Keratinocyte (primary cell): ENCODE measurements at places on chromosomes 16 and 17.

DNA sequence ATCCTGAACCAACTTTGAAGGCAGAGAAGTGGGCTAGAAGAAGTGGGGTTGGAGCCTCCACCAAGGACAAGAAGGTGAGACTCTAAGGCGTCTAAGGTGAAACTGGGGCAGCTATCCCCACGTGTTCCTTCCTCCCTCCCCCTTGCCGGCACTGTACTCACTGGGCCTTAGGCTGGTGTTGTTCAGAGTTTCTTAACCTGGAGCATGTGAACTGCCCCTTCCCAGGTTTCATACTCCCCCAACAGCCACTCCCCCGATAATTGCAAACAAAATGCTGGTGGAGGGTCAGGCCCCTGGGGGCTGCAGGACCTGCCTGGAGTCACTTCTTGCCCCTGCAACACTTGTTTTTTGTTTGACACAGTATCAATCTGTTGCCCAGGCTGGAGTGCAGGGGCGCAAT is 7.3 kb upstream of the SOCS3 start:
- H3K27me3 ChIP-seq: peaks cover 18% of the 10 kb centered on the region
- DNase-seq: no peak
- H3K4me3 ChIP-seq: no peak overlapping the region
- no peaks in the 10 kb centered on the region for H3K36me3 ChIP-seq

GRCh38 chr16:57424583-57424982 is 20.0 kb downstream of the CCL17 start:
- no peak for DNase-seq
- H3K4me3 ChIP-seq: no peak overlapping the region
- no peaks in the 10 kb centered on the region for H3K27me3 ChIP-seq
- H3K36me3 ChIP-seq: peaks cover 15% of the 10 kb centered on the region
- no peak overlapping the region for H3K27ac ChIP-seq
- peaks cover 4% of the 10 kb centered on the region for H3K4me1 ChIP-seq

DNA sequence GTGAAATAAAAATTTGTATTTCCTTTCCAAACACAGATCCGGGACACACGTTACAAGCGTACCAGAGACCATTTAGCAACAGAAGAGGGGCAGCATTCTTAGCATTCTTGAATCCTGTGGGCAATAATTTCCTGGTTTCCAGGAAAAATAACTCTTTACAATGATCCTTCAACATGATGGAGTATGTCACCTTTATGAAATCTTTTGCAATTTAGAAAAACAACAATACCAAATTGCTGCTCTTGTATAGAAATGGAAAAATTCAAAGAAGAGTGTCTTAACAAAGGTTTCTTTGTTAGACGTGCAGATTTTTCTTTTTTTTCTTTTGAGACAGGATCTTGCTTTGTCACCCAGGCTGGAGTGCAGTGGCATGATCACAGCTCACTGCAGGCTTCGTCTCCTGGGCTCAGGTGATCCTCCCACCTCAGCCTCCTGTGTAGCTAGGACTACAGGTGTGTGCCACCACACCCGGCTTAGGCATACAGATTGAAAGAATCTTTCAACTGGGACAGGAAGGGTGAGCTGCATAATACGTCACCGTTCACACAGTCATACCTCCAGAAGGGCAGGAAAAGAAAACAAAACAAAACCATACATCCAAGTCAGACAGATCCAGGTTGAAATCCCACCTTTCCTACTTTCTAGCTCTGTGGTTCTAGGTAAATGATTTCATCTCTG is 10.8 kb upstream of the GCSH start:
- no peaks in the 10 kb centered on the region for H3K36me3 ChIP-seq
- H3K27me3 ChIP-seq: no peaks in the 10 kb centered on the region
- no peak overlapping the region for H3K4me3 ChIP-seq

DNA sequence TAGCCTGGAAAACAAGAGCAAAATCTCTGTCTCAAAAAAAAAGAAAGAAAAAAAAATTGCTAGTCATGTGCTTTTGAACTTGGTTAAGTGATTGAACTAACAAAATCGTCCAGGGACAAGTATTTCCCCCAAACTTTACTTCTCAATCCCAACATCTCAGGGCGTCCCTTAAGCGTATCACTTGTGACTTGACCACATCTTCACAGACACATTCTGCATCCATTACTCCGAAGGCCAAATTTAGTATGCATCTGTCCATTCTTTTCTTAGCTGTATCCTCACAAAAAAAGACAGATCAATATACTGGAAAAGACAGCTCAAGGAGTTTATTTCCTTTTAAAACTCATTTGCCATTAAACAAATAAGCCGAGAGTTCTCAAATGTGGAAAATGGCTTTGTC is 5.9 kb upstream of the JPT1 start:
- H3K4me1 ChIP-seq: peaks cover 30% of the 10 kb centered on the region
- no peak for DNase-seq
- peak overlapping the region; percentile 92 for H3K27ac ChIP-seq
- H3K27me3 ChIP-seq: no peaks in the 10 kb centered on the region
- no peak overlapping the region for H3K4me3 ChIP-seq

DNA sequence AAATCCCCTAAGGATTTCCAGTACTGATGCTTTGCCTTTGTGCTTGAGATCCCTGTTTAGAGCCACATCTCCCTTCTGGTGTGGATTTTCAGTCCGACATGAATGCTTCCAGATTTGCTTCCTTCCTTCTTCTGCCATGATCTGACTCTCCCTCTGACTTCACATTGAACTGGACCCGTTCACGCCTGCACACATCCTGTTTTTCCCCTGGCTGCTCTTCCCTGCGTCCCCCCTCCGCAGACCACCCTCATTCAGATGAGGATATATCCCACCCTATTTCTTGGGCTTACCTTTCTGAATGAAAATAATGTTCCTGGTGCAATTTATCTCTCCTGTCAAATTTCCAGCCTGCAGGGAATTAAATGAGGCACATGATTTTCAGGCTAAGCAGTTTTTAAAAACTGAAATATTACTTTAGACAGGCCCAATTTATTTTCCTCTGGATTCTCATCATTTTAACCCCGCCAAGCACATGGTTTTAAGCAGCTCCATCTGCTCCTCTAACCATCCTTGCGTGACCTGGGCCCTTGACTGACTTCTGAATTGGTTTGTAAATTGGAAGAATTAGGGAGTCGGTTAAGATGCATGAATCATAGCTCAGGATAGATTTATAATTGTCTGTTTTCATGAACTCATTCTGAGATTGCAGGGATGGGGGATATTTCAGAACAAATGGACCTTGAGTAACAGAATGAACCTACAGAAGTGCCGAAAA is 59.2 kb downstream of the BMERB1 start:
- H3K36me3 ChIP-seq: no peaks in the 10 kb centered on the region
- H3K4me1 ChIP-seq: peaks cover 3% of the 10 kb centered on the region
- no peaks in the 10 kb centered on the region for H3K27me3 ChIP-seq
- H3K27ac ChIP-seq: no peak overlapping the region
- no peak overlapping the region for H3K4me3 ChIP-seq
